Activated T-cell treated with anti-CD3 and anti-CD28 coated beads, Interleukin-2, amount 50 U/mL, for 24 hours (primary cell): ENCODE measurements at places on chromosomes 2 and 18.

GRCh38 chr2:16851126-16851525 lies 185.5 kb upstream of the CYRIA start:
- no peak for DNase-seq

- no peak for DNase-seq
These were observed 488.0 kb downstream of the CBLN2 start for GRCh38 chr18:72056171-72056570.

- DNase-seq, result no peak
These were observed 113.5 kb downstream of the MEIS1 start for GRCh38 chr2:66548422-66548821.

DNA sequence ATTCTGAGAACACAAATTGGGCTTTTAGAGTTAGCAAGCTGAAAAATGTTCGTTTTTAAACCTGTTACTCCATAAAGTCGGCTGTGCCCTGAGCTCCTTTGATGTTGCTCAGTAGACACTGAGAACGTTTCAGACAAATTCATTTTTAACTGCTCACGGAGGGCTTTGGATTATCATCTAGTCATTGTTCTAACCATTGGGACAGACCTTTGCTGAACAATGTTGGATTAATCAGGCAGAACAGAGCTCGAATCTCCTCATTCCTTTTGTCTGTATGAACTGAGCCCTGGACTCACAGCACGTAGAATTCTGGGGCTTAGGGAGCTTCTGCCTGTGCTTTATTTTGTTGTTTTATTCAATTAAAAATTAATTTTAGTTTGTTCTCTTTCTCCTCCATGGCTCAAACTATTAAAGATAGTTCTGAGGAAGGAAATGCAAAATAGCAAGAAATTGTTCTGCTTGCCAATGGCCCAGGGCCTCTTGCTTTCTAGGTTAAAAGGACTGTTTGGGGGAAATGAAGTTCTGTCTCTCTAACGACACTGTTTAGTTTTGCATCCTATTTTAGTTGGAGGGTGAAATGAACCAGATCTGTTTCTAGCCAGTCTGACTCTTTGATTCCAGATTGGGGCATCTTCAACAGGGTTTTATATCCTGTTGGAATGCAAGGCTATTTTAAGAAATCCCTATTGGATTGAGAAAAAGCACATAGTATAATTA lies 114.7 kb upstream of the CXCR4 start:
- DNase-seq, result no peak

DNA sequence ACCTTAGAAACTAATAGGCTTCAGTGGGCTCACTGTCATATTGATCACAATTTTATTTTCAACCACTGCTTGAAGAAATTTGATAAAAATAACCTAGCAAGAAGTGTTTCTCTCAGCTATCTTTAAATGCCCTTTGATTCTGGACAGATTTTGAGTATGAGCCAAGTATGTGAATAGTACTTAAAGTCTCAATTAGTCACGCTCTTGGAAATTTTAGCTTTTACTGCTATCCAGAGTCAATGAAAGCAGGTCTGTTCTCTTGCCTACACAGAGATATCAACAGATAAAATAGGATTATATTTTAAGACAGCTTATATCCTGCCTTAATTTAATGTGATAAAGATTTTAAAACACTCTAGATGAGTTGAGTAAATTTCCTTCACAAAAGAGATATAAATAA lies 337.3 kb downstream of the CBLN2 start:
- no peak for DNase-seq
